ENCODE measurements at places on chromosomes 5 and 9.

DNA sequence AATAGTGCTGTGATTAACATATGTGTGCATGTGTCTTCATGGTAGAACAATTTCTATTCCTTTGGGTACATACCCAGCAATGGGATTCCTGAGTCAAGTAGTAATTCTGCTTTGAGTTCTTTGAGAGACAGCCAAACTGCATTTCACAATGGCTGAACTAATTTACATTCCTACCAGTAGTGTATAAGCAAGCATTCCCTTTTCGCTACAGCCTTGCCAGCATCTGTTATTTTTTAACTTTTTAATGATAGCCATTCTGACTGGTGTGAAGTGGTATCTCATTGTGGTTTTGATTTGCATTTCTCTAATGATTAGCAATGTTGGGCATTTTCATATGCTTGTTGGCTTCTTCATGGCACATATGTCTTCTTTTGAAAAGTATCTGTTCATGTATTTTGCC, 308.5 kb downstream of the ARRDC3 start:
- DNase-seq: no peak

GRCh38 chr5:157729858-157730257, 1.4 kb upstream of the THG1L start:
- DNase-seq: no peak

DNA sequence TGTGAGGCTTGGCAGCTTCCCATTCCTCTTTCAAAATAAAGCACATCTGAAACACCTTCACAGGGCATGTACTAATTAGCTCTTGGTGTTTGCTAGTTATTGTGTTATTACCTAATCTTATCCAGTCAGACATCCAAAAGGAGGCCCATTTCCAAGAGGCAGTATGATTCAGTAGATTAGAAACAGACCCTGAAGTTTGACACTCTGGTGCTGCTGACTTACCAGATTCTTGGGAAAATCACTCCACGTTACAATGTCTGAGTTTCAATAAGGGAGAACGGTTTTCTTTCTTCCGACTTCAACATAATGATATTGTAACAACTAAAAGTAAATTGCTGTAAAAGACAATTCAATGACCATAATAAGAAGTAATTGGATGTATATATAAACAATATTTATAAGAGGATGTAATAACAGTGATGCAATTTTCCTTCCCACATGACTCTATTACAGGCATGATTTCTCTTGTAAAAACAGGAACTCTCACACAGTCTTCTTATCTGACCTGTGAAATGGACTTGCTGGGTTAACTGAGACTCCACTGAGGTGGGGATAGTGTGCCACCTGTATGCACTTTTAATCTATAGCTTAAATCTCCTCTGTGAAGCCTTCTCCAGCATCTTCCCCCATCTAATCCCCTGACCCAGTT, 181.3 kb upstream of the ELL2 start:
- DNase-seq: no peak

DNA sequence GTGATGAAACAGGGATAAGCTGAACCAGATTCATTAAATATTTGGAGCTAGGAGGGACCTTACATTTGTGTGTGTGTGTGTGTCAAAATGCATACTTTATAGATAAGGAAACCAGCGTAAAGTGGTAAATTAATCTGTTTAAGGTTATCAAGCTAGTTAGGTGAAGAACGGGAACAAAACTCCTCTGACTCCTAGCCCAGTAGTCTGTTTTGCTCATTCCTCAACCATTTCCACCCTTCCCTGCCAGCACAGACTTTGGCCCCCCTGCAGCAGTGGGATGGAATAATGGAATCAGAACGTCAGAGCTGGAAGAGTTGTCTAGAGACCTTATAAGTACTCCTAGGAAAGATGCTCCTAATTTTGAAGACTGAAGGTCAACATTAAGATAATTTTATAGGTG, 6.5 kb downstream of the AGXT2 start:
- DNase-seq: peak; percentile 59

- DNase-seq: no peak
Observed at GRCh38 chr5:43065387-43065947, 25.3 kb upstream of the ANXA2R start.

- DNase-seq: no peak
Observed at GRCh38 chr9:86396412-86396811, 42.2 kb upstream of the TUT7 start.

DNA sequence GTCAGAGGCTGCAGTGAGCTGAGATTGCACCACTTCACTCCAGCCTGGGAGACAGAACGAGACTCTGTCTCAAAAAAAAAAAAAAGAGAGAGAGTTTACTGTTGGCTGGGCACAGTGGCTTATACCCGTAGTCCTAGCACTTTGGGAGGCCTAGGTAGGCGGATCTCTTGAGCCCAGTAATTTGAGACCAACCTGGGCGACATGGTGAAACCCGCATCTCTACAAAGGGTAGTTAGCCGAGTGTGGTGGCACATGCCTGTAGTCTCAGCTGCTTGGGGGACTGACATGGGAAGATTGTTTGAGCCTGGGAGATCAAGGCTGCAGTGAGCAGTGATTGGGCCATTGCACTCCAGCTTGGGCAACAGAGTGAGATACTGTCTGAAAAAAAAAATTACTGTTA, 12.6 kb downstream of the HABP4 start:
- DNase-seq: no peak

DNA sequence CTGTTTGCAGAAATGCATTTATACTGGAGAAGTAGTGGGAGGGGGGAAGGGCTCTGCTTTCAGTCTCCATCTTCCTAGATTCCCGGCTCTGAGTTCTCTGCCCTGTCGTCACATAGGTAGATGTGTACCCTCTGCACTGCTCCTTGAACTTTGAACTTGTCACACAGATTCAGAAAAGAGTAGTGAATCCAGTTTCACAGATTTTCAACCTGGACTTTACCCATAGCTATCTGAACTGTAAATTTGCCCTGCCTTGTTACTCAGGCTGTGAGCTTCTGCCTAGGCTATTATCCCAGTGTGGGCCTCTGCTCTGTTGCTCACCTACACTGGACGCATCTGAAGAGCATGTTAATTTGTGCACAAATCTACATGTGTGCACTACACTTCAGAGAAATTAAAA, 12.8 kb upstream of the C9orf152 start:
- DNase-seq: no peak

DNA sequence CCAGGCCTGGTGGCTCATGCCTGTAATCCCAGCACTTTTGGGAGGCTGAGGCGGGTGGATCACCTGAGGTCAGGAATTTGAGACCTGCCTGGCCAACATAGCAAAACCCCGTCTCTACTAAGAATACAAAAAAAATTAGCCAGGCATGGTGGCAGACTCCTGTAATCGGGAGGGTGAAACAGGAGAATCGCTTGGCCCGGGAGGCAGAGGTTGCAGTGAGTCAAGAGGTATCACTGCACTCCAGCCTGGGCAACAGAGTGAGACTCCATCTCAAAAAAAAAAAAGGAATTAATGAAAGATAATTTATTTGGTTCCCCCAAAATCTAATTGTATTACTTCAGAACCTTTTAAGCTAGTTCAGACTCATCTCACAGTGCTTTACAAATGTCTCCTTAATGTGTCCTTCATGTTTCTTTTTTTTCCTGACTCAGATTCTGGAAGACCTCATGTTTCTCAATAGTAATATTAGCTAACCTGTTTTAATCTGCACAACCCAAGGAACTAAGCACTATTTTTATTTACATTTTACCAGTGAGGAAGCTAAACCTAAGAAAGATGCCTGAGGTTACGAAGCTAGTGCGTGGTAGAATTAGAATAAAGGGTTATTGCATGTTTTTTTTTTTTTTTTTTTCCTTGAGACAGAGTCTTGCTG, 15.1 kb downstream of the FAF2 start:
- DNase-seq: no peak

DNA sequence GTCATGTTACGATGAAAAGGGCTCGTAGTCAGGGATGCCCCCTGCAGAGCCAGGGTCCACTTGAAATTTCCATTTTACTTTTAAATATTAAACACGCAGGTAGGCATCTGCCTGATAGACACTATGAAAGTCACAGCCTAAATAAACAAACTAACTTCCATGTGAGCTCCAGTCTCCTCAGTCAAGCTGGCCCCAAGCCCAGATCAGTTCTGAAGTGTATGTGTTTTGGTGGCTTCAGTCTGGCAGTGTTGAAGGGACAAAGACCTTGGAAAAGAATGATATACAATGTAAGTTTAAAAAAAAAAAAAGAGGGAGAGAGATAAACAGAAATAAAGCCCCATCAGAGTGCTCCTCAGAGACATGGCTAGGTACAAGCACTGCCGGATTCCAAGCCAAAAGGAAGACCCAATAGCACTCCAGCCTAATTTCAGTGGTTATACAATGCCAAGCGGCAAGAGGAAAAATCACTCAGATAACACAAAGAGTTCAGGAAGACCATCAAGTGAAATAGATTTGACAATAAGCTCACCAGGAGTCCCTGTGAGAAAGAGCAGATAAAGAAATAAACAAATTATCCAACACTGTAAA, 181.0 kb downstream of the BNC2 start:
- peak; percentile 51 for DNase-seq

- no peak for DNase-seq
Observed at GRCh38 chr9:113794721-113795120, 81.4 kb upstream of the ZNF618 start.

GRCh38 chr9:7336356-7337065, 463.1 kb downstream of the DMAC1 start:
- DNase-seq: no peak

GRCh38 chr9:99851500-99851822, 29.8 kb downstream of the NR4A3 start:
- DNase-seq: no peak

DNA sequence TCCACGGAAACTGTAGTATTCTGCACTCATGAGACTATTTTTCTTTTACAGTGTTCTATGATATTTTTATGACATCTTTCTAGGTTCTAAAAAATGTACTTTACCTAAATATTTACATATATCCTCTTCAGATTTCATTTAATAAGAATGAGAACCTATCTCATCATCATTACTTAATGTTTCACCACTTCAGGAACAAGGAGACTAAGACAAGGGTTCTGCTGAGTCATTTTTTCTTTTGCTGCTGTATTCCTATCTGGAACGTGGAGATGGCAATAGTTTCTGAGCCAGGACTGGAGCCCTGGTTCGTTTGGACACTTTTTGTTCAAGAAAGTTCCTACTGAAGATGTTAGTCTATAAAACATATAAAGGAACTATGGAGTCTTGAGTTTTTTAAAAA, 258.2 kb upstream of the MAP3K1 start:
- DNase-seq: no peak

DNA sequence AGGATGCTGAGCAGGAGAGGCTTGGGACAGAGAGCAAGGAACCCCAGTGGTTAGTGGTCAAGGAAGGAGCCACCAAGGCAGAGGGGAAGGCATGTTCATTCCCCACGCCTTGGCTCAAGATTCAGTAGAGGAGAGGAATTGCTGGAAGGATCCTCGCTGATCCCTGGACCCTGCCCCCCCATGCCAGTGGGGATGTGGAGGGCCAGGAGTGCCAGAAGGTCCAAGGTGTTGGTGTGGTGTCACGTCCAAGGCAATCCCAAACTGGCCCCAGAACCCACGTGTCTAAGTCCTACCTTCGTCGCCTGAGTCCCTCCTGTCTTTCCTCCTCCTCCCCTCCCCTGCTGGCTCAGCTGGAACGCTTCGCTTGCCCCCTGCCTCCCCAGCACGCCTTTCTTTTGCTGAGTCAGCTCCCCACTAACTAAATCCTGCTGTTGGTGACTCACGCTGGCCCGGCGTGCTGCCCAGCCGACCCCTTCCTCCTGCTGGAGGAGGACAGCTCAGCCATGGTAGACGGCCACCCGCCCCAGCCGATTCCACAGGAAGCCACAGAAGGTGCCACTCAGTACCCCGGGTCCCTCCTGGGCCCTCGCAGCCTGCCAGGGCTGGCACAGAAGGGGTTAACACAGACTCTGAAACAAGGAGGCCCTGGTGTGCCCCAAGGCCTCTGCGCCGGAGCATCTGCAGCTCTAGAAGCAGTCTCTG, 37.6 kb upstream of the ORM1 start:
- peak; percentile 84 for DNase-seq

GRCh38 chr9:70534061-70534460, 119.6 kb upstream of the KLF9 start:
- no peak for DNase-seq

DNA sequence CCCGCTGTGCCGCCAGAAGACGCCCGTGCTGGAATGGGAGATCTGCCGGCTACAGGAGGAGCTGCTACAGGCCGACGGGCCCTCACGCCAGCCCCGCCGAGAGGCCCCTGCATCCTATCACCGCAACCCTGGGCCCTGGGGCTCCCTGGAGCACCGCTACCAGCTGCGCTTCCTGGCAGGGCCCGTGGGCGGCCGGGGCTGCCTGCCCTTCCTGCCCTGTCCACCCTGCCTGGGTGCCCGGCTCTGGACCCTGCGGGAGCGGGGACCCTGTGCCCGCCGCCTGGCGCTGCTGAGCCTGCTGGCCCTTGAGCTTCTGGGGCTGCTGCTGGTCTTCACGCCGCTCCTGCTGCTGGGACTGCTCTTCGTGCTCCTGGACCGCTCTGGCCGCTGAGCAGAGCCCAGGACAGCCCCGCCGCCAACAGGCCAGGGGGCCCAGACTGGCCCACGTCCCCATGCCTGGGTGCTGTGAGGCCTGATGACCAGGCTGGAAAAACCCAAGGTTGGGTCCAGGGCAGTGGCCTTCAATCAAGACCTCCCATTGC, 3.8 kb downstream of the RNF208 start:
- no peak for DNase-seq

GRCh38 chr5:75891020-75891419, 173.8 kb upstream of the POC5 start:
- no peak for DNase-seq

DNA sequence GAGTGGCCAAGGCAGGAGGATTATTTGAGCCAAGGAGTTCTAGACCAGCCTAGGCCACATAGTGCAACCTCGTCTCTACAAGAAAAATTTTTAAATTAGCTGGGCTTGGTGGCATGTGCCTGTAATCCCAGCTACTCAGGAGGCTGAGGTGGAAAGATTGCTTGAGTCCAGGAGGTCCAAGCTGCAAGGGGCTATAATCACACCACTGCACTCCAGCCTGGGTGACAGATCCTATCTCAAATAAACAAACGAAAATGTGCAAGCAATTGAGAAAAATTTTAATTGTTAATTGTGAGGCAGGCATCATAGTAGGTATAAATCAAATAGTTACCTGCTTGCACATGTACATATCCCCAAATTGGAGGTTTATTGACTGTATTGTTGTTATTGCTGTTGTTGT, 15.3 kb downstream of the ALDH7A1 start:
- DNase-seq: no peak

DNA sequence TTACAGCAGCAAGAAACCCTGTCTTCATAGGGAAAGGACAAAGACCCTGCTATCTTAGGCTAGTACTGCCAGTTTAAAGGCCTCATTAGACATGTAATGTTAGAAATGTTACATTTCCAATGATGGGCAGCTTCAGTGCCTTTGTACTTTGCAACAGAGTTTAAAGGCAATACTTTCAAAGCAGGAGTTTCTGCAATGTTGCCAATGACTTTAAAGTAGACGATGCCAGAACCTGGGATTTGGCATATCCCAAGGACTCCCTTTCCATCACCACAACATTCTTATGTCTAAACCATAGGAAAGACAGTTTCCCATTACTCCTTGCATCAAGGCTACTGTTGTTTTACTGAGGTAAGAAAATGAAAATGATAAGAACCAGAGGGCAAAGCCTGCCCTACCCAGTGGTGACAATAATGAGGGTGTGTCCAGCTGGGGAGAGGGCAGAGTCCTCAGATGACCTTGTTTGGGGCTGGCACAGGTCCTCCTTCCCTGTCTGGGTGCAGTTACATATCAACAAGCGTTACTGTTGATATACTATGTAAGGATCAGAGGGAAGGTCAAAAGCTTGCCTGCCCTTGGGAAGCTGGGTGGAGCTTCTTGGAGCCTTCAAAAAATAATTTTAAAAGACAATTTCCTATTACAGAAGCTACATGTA, 27.5 kb upstream of the MLANA start:
- DNase-seq: no peak

Data from right hindlimb (tissue), 1 donor.